Liver (tissue), 10 donors: ENCODE measurements at places on chromosomes 1 and 21.
A peak's percentile ranks its signal among the peaks of the same experiment; 100 is the strongest.

DNA sequence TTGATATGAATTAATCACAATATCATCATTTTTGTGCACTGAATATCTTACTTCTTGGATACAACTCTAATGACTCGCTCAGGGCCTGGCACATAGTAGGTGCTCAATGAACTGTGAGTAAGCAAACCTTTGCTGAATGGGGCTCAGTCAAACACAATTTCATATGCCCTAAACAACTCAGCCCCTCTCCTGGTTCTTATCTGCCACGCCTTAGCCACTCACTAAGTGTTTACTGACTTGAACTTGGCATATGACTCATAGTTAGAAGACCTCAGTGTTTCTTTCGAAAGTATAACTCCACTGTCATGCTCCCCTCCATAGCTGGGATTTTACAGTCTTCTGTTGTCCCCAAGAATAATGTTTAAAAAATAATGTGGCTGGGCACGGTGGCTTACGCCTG, 4.8 kb upstream of the IFNLR1 start:
- no peak overlapping the region for H3K27ac ChIP-seq
- peaks cover 22% of the 10 kb centered on the region for H3K4me1 ChIP-seq
- no peak for DNase-seq
- no peaks in the 10 kb centered on the region for H3K36me3 ChIP-seq
- no peaks in the 10 kb centered on the region for H3K27me3 ChIP-seq

DNA sequence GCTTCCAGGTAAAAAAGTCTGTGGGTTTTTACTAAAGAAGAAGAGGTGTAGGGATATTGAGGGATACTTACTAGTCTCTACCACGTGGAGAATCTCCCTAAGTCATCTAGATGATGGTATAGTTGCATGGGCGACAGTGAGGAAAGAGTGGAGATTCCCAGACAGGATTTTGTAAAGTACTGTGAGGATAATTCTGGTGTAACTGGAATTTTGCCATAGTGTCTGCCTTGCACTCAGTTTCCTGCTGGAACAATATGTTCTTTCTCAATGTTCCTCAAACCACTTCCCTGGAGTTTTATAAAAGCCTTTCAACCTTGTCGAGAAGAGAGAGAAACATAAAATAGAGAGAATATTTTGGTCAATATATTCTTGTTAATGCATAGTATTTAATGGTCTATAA, 95.1 kb upstream of the WLS start:
- H3K4me1 ChIP-seq: no peaks in the 10 kb centered on the region
- no peak overlapping the region for H3K27ac ChIP-seq
- no peaks in the 10 kb centered on the region for H3K27me3 ChIP-seq
- H3K4me3 ChIP-seq: no peak overlapping the region
- DNase-seq: no peak
- H3K36me3 ChIP-seq: no peaks in the 10 kb centered on the region

DNA sequence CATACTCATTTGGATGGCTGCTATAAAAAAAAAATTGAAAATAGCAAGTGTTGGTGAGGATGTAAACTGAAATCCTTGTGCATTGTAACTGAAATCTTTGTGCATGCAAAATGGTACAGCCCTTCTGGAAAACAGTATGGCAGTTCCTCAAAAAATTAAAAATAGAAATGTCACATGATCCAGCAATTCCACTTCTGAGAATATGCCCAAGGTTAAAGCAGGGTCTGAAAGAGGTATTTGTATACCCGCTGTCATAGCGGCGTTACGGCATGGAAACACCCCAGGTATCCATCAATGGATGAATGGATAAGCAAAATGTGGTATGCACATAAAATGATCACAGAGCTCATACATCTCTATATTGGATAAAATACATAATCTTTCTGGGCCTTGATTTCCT, 116.7 kb downstream of the RUSC1 start:
- no peak for DNase-seq
- no peaks in the 10 kb centered on the region for H3K4me1 ChIP-seq
- no peak overlapping the region for H3K27ac ChIP-seq
- no peak overlapping the region for H3K4me3 ChIP-seq
- H3K36me3 ChIP-seq: peaks cover 4% of the 10 kb centered on the region
- H3K27me3 ChIP-seq: no peaks in the 10 kb centered on the region

DNA sequence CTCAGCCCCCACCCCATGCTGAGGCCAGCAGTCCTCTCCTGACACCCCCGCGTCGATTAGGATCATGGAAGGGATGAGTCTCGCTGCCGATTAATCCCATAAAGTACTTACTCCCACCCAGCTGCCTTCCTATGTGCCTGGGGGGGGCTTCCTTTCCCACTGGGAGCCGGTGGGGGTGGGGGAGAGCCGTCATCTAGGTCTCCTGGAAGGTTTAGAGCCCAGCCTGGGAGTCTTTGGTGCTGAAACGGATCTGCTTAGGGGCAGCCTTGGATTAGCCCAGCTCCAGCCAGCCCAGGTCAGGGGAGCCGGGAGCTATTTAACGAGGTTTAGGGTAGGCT, 9.8 kb downstream of the SAMD11 start:
- no peak overlapping the region for H3K27ac ChIP-seq
- H3K36me3 ChIP-seq: no peaks in the 10 kb centered on the region
- no peak for DNase-seq

- no peak for DNase-seq
- H3K27ac ChIP-seq: peak overlapping the region; percentile 80
- peaks cover 11% of the 10 kb centered on the region for H3K4me1 ChIP-seq
- H3K36me3 ChIP-seq: no peaks in the 10 kb centered on the region
Measured at GRCh38 chr21:38831526-38832467, 26.1 kb downstream of the ETS2 start.

DNA sequence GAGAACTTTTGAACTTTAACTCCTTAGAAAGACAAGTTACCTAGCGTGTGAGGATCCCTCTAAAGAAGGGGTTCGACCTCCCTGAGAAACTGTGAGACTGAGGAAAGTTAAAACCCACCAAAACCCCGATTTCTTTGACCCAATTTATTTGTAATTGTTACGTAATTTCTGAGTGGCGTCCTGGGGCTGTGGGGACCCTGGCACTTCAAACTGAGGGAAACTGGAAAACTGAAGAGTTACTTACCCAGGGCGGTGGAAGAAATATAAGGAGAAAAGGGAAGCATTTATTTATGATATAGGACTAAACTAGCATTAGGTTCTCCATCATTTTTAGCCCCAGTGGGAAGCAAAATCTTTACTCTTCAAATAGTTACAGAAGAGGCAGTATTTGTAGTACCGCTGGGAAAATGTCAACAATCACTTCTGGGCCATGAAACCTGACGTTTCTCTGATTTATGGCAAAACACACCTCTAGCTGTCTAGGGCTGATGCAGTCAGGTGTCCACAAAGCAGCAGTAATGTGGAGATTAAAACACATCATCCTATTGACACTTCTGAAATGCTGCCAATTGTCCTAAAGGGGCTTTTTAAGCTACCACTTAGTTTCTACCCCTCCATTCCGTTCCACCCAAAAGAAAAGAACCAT, 430 bp downstream of the S100B start:
- H3K4me1 ChIP-seq: no peaks in the 10 kb centered on the region
- H3K4me3 ChIP-seq: no peak overlapping the region
- no peak for DNase-seq
- no peaks in the 10 kb centered on the region for H3K27me3 ChIP-seq
- no peak overlapping the region for H3K27ac ChIP-seq

GRCh38 chr1:181658581-181658980, 175.3 kb downstream of the CACNA1E start:
- no peaks in the 10 kb centered on the region for H3K36me3 ChIP-seq
- no peak for DNase-seq
- H3K27ac ChIP-seq: no peak overlapping the region
- no peak overlapping the region for H3K4me3 ChIP-seq
- no peaks in the 10 kb centered on the region for H3K27me3 ChIP-seq

GRCh38 chr1:52203935-52204625, 62.2 kb downstream of the ZFYVE9 start:
- no peaks in the 10 kb centered on the region for H3K36me3 ChIP-seq
- no peaks in the 10 kb centered on the region for H3K4me1 ChIP-seq
- H3K27me3 ChIP-seq: no peaks in the 10 kb centered on the region
- no peak overlapping the region for H3K27ac ChIP-seq

- no peak for DNase-seq
- H3K27me3 ChIP-seq: no peaks in the 10 kb centered on the region
- H3K27ac ChIP-seq: no peak overlapping the region
- H3K4me3 ChIP-seq: no peak overlapping the region
- H3K4me1 ChIP-seq: no peaks in the 10 kb centered on the region
Measured at GRCh38 chr1:201945157-201945556, 1.2 kb downstream of the LMOD1 start.

GRCh38 chr1:204074274-204075138, 1.6 kb downstream of the SOX13 start:
- H3K27me3 ChIP-seq: no peaks in the 10 kb centered on the region
- no peaks in the 10 kb centered on the region for H3K36me3 ChIP-seq
- H3K4me1 ChIP-seq: peaks cover 36% of the 10 kb centered on the region
- DNase-seq: peak; percentile 67
- H3K4me3 ChIP-seq: peak overlapping the region; percentile 78
- H3K27ac ChIP-seq: peak overlapping the region; percentile 89

- DNase-seq: no peak
- no peak overlapping the region for H3K27ac ChIP-seq
- no peaks in the 10 kb centered on the region for H3K36me3 ChIP-seq
- H3K4me3 ChIP-seq: no peak overlapping the region
- no peaks in the 10 kb centered on the region for H3K4me1 ChIP-seq
- no peaks in the 10 kb centered on the region for H3K27me3 ChIP-seq
Measured at GRCh38 chr1:163414778-163415177, 93.0 kb downstream of the NUF2 start.

DNA sequence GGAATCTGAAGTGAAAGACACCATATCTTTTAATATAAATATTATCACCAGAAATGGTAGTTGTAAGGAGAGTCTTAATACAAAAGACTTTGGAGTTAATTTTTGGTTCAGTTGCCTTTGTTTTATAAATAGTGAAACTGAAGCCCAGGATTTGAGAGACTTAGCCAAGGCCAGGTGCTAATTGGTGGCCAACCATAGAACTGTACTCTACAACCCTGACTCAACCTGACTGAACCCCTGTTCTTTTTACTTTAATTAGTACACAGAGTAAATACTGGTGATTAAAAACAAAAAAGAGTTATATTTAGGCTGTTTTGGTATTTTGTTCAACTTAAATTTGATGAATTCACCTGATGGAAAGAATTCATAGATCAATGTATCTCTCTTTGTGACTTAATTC, 76.3 kb downstream of the SNX7 start:
- H3K36me3 ChIP-seq: no peaks in the 10 kb centered on the region
- H3K27ac ChIP-seq: no peak overlapping the region
- H3K4me1 ChIP-seq: no peaks in the 10 kb centered on the region
- no peak overlapping the region for H3K4me3 ChIP-seq
- no peak for DNase-seq

DNA sequence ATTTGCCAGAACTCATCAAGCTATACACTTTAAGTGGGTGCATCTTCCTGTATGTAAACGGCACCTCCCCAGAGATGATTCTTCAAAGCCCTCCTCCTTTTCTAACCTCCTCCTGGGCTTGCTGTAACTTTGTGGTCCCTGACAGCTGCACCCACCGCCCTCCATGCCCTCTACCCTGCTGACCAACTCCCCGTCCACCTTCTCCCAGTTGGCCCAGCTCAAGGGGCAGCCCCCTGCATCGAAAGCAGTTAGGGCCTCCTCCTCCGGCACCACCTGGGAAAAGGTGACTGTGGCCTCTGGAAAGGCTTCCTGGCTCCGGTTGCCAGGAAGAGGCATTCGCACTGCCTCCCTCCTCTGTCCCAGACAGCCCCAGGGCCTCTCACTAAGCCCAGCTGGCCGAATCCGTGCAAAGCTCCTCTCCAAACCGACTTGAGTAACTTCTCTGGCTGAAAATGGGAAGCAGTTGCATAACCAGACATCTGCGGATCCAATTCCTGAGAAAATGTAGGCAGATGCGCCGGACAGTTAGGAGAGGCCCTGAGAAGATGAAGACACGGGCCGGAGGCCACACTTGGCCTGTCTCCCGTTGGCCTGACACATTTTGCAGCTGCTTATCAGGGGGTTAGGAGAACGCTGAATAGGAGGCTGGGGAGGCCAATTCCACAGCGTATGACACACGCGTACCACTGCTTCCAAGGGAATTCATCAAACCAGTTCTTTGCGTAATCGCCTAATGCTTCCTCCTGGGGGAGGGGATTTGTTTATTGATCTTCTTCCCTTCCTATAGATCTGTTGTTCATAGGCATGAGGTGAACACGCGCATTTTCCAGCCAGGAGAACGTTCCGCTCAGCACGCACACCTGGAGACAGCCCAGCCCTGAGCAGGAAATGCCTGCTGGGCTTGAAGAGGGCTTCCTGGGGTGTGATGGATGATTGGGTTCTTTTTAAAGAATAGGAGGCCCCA, 48.7 kb upstream of the COL6A2 start:
- H3K4me3 ChIP-seq: no peak overlapping the region
- H3K4me1 ChIP-seq: no peaks in the 10 kb centered on the region
- no peaks in the 10 kb centered on the region for H3K27me3 ChIP-seq

- peaks cover 3% of the 10 kb centered on the region for H3K4me1 ChIP-seq
- no peaks in the 10 kb centered on the region for H3K36me3 ChIP-seq
- H3K27me3 ChIP-seq: no peaks in the 10 kb centered on the region
Measured at GRCh38 chr1:51294566-51295184, 35.7 kb downstream of the TTC39A start.

DNA sequence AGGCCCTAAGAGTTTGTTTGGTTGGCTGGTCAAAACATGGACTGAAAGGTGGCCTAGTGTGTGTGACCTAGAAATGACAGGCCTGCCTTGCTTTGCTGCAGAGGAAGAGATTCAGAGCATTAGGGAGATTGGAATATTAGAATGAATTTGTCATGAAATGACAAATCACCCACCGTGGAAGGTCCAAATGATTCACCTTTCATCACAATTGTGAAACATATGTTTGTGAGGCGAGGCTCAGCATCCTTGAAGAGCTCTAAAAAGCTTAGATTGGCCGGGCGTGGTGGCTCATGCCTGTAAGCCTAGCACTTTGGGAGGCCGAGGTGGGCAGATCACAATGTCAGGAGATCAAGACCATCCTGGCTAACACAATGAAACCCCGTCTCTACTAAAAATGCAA, 5.5 kb downstream of the LCE1B start:
- no peak overlapping the region for H3K4me3 ChIP-seq
- no peaks in the 10 kb centered on the region for H3K27me3 ChIP-seq
- H3K27ac ChIP-seq: no peak overlapping the region
- H3K4me1 ChIP-seq: no peaks in the 10 kb centered on the region
- H3K36me3 ChIP-seq: no peaks in the 10 kb centered on the region

DNA sequence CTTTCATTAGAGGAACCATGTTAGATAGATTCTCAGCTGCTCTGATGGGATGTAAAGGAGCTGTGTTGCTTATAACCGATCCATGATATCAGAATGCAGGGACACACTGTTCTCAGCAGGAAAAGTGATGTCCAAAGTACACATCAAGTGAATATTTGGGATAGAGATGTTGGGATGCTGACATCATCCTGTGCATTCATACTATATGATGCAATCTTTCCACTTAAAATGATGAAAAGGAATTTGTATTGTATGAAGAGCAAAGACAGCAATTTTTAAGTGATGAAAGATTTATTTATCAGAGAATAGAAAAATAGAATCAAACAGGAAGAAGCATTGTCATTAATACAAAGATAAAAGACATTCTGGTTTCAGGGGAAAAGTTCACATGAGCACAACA, 110.1 kb downstream of the ERG start:
- no peak overlapping the region for H3K27ac ChIP-seq
- H3K36me3 ChIP-seq: peaks cover 1% of the 10 kb centered on the region
- H3K4me1 ChIP-seq: no peaks in the 10 kb centered on the region
- no peak overlapping the region for H3K4me3 ChIP-seq
- no peaks in the 10 kb centered on the region for H3K27me3 ChIP-seq

- no peak overlapping the region for H3K27ac ChIP-seq
- no peaks in the 10 kb centered on the region for H3K36me3 ChIP-seq
- H3K27me3 ChIP-seq: no peaks in the 10 kb centered on the region
- DNase-seq: no peak
- H3K4me3 ChIP-seq: no peak overlapping the region
Measured at GRCh38 chr1:205192287-205192686, 19.2 kb downstream of the DSTYK start.
